ENCODE measurements at places on chromosomes 5 and 9.

DNA sequence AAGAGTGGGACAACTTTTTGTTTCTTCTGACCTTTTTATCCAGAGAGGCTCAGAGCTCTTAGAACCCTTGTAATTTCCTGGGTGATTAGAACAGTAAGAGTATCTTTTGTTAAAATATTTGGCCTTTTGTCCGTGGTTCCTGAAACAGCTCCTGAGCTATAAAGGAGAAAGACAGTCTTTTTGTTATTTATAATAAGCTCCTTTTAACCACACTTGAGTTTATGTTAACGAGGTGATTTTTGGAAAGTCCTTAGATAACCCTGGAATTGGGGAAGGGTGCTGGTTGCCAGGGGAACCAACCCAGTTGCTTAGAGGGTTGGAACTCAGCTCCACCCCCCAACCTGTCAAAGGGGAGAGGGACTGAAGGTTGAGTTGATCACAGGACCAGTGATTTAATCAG is 4.8 kb downstream of the ZNF483 start:
- DNase-seq, result no peak

DNA sequence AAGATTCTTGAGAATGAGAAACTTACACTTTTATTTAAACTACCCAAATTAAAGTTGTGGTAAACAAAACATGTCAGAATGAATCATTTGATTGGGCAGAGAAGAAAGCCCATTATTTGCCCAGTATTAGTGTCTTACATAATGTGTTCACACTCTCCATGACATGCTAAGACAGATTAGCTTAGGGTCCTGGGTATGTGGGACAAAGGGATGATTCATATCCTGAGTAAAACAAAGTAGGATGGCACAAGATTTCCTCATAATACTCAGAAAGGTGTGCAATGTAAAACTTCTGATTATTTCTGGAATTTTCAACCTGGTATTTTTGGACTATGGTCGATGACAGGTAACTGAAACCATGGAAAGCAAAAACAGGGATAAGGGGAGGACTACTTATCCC is 183.9 kb upstream of the POU5F2 start:
- no peak for DNase-seq

DNA sequence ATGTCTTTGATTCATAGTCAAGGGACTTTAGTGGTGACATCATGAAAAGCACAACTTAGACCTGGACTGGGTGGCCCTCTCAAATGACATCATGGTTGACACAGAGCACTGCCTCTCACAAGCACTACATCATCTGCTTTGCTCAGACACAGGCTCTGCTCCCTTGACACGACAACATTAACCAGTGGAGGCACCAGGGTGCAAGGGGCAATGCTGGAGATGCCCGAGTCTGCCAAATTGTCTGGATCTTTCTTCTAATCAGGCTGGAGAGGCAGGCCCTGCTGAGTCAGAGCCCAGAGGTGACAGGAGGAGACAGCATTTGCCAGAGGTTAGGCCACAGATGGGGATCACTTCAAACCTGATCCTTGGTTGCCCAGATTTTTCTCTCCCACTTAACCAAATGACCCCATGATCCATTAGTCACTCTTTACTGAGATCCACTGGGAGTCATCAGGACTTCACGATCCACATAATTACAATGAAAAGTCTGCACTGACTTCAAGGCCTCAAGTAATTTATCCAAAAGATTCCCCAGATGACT is 174.4 kb downstream of the SLIT3 start:
- DNase-seq, result no peak

DNA sequence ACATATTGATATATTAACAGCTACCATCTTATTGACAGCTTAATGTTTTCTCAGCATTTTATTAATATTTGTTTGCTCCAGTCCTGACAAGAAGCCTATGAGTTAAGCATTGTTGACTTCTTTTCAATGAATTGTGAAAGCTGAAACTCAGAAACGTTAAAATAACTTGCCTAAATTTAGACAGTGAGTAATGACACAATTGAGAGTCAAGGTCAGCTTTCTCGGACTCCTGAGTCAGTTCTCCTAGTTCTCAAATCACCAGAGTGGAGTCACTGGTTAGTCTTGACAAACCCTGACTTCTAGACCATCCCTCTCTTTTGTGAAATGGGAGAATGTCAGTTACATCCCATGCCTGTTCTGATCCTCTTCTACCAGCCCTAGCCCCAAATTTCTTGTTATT is 222.7 kb upstream of the ACO1 start:
- DNase-seq, result no peak

GRCh38 chr5:140996060-140996459 is 29.8 kb downstream of the PCDHAC2 start:
- DNase-seq, result no peak

- DNase-seq, result no peak
These were observed 245.9 kb upstream of the PIK3R1 start for GRCh38 chr5:67969631-67970030.

GRCh38 chr5:129909225-129909624 is 5.0 kb downstream of the CHSY3 start:
- no peak for DNase-seq

DNA sequence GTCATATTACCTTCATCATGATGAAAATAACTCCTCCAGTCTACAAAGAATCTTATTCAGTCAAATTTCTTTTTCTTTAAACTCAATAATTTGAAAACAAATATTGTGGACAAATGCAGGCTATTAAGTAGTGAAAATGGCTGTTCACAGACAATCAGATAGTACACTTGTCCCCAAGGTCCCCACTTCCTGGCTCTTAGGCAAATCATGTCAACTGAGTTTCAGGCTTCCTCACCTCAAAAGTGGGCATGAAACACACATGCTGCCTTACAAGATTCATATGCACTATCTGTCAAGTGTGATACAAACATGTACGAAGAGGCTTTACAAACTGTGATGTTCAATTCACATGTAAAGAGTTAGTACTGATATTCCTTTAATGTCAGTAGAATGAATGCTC is 385.2 kb upstream of the SEMA6A start:
- no peak for DNase-seq

DNA sequence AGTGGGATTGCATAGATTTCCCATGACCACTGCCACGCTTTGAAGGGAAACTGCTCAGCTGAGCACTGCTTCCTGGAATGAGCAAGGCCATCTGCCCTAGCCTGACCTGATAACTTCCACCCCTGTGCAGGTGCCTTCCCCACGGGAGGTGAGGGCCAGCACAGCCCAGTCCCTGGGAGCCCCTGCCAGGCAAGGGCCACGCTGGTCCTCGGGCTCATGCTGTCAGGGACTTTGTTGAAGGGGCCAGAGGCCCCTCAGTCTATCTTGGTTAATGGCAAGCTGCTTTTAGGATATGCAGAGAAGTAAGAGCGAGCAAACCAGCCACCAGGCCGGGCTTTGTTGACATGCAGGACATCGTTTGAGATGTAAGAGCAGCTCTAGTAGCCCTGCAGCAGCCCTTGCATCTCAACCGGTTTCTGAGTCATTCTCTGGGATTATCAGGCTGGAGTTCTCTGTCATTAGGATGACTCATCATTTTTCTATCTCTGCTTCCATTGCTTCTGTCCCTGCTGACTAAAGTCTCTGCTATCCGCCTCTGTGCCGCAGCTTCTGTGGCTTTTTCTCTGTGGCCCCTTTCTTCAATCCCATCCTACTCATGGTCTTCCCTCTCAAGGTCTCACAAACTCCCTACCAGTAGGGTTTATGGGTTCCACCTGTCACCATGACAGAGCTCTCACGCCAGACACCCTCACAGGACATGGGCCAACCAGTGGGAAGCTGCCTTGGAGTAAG is 30.6 kb upstream of the IQGAP2 start:
- no peak for DNase-seq

DNA sequence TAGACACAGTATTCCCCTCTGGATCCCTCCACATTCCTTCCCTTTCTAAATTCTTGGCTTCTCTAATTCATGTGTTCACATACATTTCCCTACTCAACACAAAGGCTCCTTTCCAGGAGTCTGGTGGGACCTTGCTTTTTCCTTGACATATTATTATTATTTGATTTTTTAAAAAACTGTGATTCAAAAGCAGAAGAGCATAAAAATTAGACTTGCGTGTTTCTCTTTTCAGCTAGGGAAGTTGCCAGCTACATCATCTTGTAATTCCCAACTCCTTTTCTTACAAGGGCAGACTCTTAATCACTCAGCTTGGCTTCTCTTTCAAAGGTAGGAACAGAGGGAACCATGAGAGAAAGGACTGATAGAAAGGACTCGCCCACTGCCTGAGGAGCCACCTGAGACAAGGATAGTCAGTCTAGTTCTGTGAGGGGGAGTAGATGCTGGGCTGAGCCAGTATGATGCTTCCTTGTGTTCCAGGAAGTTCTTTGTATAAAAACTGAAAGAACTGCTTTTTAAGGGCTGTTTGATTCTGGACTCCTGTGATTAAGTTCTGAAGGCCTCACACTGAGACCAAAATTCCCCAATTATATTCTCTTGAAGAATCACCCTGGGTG is 51.0 kb upstream of the DPYSL3 start:
- DNase-seq, result no peak

DNA sequence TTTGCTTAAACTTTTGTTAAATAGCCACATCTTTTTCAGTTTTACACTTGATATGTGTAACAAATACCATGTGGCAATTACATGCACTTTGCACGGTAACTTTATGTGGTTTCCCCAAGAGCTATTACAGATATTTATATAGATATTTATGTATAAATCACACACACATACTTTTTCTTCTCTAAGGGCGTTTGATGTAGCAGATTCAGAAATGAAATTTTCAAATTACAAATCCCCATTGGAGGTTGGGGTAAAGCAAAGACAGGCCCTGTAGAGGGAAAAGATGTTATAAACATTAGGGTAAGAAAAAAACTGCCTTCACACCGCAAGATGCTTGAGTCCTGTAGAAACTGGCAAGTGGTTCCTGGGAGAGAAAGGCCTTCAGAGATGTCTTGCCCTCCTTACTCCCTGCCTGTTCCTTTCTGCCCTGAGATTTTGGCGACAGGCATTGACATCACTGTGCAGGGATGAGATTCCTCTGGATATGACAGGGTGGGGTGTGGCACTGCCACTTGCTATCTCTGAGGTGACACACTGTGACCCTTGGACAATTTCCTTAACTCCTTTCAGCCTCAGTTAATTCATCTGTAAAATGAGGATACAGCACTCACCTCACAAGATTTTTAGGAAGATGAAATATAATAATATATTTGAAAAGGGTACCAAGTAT is 177.9 kb upstream of the TUT7 start:
- DNase-seq, result no peak

DNA sequence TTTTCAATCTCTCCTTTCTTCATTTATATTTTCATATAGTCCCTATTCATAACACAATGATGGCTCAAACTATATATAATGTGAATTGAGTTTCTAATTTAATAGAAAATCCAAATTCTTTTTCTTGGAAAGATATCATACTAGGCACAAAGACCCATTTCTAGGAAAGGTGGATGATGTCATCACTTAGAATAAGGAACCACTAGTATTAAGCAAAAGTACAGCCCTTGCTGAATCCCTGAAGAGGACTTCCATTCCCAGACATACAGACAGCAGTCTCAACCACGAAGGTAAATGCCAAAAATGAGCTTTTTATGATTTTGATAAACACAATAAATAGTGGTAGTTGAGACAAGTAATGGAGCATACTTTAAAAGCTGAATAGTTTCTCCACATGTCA is 210.0 kb downstream of the FBN2 start:
- DNase-seq, result no peak

GRCh38 chr5:72478684-72479083 is 28.5 kb downstream of the ZNF366 start:
- no peak for DNase-seq

GRCh38 chr5:18534119-18534518 is 899.9 kb downstream of the TAF11L14 start:
- no peak for DNase-seq

- no peak for DNase-seq
These were observed 14.8 kb downstream of the SPTLC1 start for GRCh38 chr9:92100237-92100911.

DNA sequence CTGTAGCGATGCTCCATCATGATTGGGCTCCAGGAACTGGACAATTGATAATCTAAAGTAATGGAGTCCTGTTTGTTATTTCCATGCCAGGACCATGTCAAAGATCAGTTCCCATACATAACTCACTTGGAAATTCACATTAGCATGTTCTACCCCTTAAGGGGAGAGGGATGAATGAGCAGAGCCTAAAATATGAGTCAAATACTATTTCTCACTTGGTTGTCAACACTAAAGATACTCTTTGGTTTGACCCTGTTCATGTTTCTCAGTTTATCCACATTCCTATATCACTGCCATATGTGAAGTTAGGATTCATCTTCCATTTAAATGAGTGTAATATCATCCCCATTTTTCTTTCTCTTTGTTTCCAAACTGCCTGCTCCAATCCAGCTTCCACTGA is 321.6 kb upstream of the PAPPA start:
- no peak for DNase-seq

- no peak for DNase-seq
These were observed 2.5 kb downstream of the ENTPD8 start for GRCh38 chr9:137438591-137439157.

DNA sequence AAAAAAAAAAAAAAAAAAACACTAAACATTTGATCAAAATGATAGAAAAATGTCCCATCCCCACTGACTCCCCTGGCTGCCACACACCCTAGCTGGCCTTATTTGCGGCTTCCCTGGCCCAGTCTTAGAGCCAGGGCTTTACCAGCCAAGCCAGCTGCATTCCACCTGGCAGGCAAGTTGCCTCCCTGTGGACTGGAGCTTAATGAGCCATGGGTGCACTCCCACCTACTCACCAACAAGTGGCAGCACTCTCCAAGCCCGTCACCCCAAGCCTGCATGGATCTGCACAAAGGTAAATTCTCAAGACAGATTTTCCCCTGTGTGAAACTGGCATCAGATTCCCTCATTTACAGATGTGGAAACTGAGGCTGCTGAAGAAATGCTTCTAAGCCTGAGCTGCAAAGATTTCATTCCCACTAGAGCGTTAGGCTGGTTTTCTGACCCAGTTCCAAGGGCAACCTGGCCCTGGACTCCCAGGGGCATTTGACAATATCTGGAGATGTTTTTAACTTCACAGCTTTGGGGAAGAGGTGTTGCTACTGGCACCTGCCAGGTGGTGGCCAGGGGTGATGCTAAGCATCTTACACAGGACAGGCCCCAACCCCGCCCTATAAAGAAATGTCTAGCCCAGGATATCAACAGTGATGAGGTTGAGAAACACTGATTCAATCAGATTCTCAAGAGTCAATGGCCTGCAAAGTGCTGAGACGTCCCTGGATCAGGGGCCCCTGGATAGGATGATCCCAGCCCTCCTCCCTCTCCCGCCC is 21.9 kb upstream of the VDAC1 start:
- DNase-seq, result peak; percentile 49
